G401 (cell line): ENCODE measurements at places on chromosomes 1 and 21. TPM values are rescaled to one million over a fixed set of nuclear protein-coding genes. Genes with fewer than 3 reads are reported as not detected.
A peak's percentile ranks its signal among the peaks of the same experiment; 100 is the strongest.

The TRIM58 gene
- total RNA-seq: not detected in 2 replicates

The SLC22A15 gene
- not detected in 2 replicates for total RNA-seq

The LAMB3 gene
- not detected in 2 replicates for total RNA-seq

The ASPM gene
- 15.7 and 30.0 TPM in 2 replicates for total RNA-seq

The CDC20 gene
- total RNA-seq: 263 and 289 TPM in 2 replicates

The GPR37L1 gene
- total RNA-seq: not detected in 2 replicates

The CBR3 gene
- total RNA-seq: 39.2 and 53.8 TPM in 2 replicates

DNA sequence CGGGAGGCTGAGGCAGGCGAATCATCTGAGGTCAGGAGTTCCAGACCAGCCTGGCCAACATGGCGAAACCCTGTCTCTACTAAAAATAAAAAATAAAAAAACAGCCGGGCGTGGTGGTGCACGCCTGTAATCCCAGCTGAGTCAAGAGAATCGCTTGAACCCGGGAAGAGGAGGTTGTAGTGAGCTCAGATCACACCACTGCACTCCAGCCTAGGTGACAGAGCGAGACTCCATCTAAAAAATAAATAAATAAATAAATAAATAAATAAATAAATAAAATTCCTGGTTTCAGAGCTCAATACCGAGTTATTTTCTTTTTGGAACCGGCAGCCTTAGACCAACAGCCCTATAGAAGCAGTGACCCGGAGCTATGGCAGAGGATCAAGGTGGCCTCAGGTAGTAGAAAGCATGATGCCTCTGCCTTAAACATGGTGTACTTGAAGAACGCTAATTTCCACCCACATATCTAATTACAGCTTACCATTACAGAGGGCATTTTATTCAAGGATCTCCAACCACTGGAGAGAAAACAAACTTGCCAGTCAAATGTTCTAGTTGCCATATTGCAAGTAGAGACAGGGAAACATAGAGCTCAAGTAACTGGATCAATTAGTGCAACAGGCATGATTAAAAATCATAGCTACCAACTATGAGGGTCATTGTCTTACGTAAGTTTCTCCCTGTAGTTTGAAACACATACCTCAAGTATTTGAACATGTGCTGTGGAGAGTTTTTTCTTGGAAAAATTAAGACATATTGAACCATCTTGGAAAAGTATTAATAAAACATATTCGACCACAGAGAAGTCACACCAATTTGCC lies 2.0 kb upstream of the ENAH start:
- DNase-seq: no peak

DNA sequence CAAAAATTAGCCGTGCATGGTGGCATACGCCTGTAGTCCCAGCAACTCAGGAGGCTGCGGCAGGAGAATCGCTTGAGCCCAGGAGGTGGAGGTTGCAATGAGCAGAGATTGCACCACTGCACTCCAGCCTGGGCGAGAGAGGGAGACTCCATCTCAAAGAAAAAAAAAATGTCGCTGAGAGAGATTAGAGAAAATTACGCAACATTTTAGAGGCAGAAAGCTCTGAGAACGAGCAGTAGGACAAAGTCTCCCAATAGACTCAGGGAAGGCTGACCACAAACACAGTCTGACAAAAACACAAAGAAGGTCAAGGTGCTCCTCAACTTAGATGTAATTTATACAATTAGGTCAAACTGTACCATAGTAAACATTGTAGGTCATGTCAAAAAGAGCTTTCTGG lies 367.6 kb upstream of the ZRANB2 start:
- DNase-seq: no peak

GRCh38 chr21:44263221-44263760 lies 1.6 kb upstream of the DNMT3L start:
- DNase-seq: no peak

DNA sequence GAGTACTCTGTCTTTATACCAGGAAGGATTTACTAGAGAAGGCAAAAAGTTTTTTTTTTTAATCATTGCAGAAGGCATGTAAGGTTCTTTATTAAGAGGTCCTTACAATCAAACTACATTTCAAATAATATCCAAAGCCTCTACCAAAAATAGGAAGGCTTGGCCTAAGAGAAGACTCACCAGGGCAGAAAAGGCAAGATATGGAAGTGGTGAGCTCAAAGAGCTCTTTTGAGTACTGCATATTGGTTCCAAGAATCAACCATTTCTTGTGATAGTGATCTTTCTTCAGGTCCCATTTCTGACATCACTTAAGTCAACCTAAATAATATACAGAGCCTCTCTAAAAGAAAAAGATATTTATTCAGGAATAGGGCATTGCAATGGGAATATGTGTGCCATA lies 153.2 kb downstream of the FASLG start:
- DNase-seq: no peak

DNA sequence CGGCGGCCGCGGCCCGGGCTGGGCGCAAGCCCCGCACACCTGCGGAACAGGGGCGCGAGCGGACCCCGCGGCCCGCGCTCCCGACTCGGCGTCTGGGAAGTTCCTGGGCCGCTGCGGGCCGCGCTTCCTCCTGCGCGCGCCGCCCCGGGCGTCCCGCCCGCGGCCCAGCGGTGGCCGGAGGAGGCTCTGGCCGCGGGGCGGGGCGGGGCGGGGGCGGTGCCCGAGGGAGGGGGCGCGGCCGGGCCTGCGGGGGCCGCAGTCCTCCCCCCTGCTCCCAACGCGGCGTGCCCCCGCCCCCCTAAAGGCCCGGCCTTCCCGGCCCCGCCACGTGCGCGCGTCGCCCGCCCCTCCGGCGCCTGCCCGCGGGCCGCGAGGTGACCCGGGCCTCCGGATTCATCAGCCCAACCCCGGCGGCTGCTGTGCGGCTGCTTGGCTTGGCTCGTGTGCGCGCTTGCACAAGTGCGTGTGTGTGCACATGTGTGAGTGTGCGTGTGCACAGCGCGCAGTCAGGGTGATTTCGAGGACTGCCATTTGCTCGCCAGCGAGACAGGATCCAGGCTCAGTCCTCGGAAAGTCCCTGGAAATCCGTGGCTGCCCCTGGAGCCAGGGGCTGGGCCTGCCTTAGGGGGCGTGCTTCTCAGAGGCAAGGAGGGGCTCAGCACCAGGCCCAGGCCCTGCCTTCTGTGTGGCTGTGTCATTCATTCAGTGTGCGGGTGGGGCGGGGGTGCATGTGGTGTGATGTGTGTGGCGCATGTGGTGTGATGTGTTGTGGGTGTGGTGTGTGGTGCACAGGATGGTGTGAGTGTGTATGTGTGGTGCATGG lies at the start of gene C2CD2:
C2CD2 (minus strand) TSS at position 188 of the 823 bp plus-strand sequence. CDS start 370 bp downstream, outside the sequence.
- peak; percentile 25 for DNase-seq

DNA sequence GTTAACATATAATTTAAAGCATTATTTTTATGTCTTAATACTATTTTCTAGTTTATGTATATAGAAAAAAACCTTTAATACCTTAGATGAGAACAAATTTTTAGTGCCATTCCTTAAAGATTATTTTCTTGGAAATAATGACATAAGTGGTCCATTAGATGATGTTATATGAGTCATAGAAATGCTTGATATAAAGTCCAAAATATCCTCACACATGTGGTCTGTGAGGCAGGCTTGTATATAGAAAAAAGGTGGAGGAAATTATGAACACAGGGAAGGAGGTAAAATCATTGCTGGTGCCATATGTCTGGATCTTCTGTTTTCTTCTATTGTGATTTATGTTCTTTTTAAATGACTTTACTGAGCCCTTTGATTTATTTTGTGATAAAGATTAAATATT lies 79.3 kb downstream of the MAP3K7CL start:
- DNase-seq: no peak

- no peak for DNase-seq
Observed at GRCh38 chr1:119622311-119623192, 25.5 kb downstream of the ZNF697 start.

DNA sequence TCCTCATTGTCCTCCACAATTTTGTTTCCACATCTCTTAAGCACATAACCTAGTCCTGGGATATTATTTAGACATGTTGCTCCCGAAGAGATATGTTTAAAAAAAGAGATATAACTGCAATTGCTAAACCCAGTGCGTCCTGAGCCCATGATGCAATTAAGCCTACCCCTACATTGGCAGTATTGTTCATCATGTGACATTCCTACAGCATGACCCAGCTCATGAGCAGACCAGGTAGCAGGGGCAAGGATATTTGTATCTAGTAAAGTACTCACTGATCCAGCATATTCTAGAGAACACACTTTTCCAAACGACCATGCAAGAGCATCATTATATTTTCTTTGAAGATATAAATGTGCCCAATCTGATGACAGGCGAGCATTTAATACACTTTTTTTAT lies 1.2 kb downstream of the ADAM30 start:
- no peak for DNase-seq

DNA sequence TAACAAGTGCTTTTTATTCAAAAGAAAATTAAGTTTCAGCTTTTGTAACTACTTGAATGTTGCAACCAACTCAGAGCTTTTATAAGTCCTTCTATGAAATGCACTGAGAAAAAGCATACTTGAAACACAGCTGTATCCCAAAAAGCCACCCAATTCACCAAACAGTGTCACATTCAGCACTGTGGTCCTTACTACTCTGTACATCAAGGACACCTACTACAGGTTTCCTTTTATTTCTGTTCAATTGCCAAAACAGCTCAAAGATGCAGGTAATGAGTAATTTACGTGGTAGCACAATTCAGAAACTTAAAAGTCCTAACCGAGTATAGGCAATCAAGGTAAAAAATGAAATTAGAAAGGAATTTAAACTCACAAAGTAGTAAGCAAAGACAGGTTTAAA lies 2.5 kb downstream of the EIF4G3 start:
- peak; percentile 35 for DNase-seq

DNA sequence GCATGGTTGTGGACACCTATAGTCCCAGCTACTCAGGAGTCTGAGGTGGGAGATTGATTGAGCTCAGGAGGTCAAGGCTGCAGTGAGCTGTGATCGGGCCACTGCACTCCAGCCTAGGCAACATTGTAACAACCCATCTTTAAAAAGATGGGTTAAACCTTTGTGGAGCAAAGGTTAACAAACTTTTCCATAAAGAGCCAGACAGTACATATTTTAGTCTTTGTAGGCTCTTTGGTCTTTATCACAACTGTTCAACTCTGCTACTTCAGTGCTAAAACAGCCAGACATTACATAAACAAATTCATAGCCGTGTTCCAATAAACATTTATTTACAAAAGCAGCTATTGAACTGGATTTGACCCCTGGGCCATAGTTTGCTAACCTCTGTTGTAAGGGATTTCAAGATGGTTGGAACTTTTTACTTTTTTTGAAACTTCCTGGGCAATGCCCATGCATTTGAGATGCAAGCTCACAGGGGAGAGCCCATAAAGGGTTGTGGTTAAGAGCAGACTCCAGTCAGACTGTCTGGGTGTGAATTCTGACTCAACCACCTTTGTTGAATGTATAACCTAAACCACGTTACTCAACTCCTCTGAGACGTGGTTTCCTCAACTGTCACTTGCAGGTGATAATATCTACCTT lies 10.8 kb downstream of the INAVA start:
- no peak for DNase-seq

DNA sequence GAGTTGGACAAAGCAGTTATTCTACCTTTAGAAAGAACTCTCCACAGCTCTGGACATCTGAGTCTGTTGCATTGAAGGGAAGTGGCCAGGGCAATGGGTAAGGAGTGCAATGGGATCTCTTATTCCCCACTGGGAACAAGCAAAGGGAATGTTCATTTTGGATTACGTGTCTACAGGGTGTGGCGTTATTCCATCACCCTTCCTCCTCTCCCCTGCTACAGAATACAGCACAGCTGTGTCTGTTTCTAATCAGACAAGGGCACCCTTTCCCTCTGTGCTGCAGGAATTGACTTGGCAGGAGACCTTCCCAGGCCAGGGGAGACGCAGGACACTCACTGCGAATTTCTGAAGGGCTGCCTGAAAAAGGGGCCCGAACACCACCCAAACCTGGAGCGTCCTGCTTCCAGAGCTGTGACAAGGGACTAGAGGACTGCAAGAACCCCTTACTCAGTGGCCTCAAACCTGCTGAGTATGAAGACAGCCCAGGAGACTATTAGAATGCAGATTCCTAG lies 163.6 kb upstream of the RAB4A start:
- DNase-seq: no peak

- no peak for DNase-seq
Observed at GRCh38 chr1:69534829-69535228, 32.9 kb upstream of the LRRC7 start.

DNA sequence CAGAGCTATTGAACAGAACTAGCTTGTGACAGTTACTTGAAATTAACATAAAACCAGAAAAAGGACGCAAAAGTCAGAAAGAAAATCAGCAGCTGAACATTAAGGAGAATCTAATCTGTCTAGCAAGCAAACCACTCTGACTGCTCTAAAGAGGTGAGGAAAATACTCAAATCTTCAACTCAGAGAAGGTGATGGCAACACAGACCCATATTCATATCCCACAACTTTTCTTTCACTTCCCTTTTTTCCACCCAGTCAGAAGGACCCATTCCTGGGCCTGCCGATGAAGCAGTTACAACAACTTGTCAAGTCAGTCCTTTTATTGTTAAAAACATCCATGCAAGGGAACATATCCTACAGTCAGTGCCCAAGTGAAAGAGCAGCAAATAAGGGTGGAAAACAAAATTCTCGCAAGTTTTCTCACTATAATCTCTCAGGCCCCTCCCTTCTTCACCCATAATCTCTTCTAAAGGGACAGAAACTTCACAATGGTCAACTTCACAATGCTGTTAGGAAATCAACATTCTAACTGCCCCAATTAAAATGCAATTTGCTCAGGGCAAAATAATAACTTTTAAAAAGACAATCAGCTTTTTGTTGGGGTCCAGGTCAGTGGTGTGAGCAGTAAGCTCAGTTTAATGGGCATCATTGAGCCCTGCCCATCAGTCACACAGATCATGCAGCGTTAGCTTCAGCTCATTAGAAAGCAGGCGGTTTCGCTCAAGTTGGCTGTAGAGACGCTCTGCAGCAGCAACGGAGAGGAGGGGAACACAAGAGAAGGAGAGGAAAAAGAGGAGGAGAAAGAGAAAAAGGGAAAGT lies 3.6 kb upstream of the NUP210L start:
- no peak for DNase-seq

DNA sequence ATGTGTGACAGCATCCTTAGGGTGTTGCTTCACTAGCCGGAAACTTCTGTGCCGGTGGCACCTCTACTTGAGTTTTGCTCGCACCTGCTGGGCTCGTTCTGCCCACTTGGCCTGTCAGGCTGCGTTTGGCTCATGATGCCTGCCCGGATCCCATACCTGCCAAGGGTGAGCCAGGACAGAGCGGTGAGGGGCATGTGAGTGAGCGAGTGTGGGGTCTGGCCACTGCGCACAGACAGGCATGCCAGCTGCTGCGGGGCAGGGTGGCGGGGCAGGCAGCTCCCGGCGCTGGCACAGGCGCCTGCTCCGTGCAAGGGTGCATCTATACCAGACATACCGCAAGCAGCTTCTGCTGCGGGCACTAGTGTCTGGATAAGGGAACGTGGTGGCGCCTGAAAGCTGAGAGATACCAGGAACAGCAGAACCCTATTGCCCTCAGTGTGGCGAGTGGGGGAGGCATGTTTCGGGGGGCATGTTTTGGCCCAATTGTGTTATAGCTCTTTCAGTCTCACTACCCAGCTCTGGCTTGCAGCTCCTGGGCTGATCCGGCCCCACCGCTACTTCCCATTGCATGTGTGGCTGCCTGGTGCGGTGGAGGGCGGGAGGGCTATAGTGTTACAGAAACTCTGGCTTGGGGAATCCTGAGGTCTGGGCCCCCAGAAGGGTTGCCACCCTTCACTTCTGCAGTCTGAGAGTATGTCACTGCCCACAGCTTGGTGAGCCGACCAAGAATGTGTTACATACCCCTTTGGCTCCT lies 32.2 kb downstream of the MAGI3 start:
- DNase-seq: no peak
